Endothelial cell (in vitro differentiated cells): ENCODE measurements at places on chromosomes 3 and 15. TPM values are rescaled to one million over a fixed set of nuclear protein-coding genes. Genes with fewer than 3 reads are reported as not detected.

DNA sequence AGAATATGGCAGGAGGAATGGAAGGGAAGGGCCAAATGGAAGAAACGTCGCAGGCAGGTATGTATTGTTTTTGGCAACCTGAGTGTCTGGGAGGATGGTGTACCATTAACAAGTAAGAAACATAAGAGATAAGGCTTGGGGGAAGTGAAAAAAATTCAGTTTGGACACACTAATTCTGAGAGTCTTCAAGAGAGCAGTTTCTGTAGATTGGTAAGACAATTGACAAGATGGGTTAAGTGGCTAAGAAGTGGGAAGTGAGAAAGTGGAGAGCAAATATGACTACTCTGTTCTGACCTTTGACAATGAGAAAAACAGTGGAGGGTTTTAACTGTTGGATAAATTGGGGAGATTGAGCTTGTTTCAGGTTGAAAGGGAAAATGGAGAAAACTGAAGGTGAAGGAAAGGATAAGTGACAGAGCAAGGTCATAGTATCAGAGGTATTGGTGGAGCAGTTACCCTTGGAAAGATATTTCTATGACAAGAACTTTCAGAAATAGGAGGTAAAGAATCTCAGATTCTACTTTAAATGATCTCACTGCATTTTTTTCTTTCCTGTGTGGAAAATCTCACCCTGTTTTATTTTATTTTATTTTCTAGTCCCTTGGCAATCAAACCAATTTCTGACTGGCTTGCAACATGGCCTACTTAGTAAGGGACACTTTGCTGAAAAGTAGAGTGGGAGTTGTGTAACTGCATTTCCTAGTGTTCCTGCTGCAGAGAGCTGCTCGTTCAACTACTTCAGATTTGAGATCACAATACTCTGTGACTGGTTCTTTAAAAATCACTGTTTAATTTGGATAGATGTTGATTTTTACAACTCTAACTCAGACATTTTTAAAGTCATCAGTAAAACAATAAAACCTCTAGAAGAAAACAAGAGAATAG lies 23.1 kb upstream of the GABPB1 start:
- no peak for DNase-seq

- DNase-seq = no peak
These were observed at the start of gene CDCP1 for GRCh38 chr3:45145681-45146614. Gene CDCP1, minus strand, starts transcription at chr3:45146378. Its CDS starts 91 bp downstream, at chr3:45146287.

DNA sequence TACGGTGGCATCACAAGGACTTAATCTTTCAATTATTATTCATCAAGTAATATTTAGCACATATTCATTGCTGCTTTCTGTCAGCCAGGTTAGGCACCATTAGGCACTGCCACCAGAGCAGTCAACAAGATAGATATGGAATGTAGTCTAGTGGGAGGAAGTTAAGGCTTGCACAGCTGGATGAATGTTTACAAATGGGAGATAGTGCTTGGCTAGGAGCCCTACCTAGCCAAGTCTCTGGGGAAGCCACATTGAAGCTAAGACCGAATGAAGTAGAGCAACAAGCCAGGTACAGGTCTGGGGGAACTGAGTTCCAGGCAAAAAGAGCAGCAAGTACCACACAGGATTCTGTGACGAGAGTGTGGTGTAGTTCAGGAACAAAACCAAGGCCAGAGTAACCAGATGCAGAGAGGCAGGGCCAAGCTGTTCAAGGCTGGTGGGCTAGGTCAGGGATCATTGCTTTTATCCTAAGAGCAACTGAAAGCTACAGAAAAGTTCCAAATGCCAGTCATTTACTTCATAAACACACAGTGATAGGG lies 33.4 kb upstream of the SCAANT1 start:
- no peak for DNase-seq

DNA sequence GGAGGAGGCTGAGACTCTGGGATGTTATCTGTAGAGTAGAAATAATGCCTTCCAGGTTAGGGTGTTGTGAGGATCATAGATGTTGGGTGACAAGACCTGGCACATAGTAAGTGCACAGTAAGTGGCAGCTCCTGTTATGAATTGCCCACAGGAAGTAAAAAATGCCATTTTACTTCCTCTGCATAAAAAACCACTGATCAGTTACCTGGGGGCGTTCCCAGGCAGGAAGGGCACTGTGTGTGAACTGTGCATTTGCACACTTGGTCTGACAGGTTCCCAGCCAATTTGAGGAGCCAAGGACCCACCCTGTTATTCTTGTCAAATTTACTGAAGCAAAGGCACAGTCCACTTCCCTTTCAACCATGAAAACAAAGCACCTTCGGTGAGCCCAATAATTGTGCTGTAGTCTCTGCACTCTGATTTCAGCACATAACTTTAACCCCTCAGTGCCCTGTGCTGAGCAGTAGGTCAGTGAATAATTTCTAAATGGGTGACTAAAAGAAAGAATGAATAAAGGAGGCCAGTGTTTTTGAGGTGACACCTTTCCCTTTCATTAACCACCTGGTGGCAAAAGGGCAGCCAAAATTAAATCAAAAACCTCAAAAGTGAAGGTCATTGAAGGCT lies 85.8 kb upstream of the ARHGEF3 start:
- DNase-seq = no peak

- DNase-seq = no peak
These were observed 81.5 kb downstream of the CPN2 start for GRCh38 chr3:194269610-194270145.

GRCh38 chr3:197468866-197469382 lies 86.8 kb downstream of the BDH1 start:
- DNase-seq = no peak

DNA sequence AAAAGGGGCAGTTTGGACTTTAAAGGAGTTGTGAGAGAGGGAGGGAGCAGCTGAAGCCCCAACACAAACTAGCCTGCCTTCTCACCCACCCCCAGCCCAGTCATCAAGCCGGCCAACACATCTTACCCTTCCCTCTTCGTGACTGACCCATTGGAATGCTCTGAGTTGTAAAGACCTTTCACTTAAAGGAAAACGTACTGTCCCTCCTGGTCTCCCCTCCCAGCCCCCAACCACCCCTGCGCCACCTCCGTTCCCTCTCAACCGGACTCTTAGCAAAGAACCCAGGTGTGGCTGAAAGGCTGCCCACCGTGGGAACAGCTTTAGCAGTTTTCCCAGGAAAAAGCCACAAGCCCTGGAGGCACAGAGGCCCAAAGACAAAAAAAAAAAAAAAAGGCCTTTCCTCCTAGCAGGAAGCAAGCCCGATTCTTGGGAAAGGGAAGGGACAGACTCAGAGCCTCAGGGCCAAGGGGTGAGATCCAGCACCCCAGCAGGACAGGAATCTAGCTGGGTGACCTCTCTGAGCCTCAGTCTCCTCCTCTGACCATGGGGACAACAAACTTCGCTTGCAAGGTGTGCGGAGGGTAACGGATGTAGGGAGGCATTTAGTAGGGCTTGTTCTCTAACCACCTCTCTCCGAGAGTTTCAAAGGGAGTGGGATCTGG lies 2.4 kb downstream of the CYP11A1 start:
- DNase-seq = no peak

- no peak for DNase-seq
These were observed 258.9 kb downstream of the PDZRN3 start for GRCh38 chr3:73365756-73366397.

DNA sequence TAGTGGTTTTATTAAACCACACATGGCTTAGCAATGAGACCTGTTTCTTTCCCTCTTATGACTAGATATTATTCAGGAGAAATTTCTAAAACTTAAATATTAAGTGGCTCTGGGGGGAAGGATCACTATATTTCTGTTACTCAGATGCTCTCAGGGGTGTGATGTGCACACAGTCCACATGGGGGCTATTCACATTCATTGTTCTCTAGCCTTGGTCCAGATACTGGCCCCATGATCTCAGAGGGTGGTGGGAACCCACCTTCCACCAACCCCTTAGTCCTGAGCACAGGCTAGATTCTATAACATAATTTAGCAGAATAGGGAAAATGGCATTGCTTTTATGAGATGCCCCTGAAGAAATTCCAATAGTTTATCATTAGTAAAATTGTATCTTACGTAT lies 149.0 kb upstream of the ST8SIA2 start:
- DNase-seq = no peak

GRCh38 chr3:126448136-126448892 lies 27.4 kb downstream of the ZXDC start:
- no peak for DNase-seq

DNA sequence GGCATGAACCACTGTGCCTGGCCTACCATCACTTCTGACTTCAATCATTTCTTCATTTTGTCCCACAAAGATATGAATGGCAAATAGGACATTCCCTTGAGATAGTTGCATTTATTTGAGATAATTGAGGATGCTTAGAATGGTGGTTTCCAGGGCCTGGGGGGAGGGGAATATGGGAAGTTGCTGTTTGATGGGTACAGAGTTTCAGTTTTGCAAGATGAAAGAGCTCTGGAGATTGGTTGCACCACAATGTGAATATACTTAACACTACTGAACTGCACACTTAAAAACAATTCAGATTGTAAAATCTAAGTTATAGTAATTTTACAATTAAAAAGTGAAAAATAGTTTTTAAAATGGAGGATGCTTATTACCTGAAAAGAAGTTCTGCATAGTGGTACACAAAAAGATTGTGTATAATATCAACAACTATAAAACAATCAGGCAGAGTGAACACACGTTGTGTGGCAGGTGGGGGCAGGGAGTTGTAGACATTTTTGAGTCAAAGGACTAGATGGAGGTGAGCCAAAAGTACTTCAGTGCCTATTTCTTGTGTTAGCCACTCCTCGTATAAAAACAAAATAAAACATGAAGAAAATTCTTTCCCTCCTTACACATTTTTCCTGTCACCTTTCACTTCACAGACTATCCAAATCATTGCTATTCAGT lies 18.5 kb upstream of the RIOX2 start:
- no peak for DNase-seq

DNA sequence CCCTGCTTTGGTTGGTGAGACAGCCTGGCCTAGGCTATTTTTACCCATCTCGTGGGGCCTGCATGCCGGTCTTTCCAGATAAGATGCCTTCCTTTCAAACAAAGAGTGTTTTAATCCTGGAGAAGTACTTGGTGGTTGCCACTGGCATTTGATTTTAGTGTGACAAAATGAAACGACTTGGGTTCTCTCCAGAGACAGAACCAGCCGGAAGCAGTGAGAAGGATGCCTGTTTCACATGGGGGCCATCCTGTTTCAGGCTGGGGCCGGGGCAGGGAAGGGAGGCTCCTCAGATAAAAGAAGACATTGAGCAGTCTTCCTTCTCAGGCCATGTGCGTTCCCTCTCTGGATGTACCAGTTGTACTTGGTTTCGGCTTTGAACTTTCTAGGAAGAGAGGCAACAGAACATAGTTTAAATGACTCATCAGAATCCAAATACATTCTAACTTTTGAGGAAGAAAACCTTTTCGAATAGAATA lies 74.9 kb downstream of the TOP2B start:
- DNase-seq = no peak

DNA sequence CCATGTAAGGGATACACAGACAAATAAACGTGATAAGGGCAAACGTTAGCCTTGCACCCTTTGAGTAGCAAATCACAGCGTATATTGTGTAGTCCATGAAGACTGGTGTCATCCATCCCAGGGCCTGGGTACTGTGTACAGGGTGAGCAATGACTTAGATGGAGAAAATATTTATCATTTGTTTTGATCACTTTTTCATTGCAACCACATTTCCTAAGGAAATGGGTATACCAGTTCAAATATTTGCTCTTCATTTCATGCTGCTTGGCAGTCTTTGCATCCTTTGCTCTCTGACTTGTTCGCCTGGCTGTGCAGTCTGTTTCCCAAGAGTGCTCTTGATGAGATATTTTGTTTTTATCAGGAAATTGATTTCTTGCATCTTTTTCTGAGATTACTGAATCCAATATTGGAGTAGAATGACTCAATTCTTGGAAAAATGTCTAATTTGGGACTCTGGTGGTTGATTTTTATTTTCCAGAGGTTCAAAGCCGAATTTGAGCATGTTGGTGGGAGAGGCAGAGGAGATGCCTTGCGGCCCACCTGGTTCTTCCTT lies 424.6 kb upstream of the SEMA6D start:
- DNase-seq = no peak

DNA sequence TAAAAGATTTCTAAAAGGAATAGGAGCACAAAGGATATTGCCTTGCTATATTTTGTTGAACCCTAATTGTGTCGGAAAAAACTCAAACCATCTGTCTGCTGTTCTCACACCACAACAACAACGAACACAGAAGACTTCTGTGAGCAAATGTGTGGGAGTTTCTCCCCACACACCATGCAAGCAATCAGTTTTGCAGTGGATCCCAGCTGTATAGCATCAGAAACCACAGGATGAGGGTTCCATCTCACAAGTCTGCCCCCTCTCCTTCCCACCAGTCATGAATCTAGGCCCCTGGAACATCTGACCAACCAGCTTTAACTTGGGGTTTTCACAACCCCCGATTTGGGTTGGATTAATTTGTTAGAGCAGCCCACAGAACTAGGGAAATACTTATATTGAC lies 91.3 kb upstream of the SLC4A7 start:
- DNase-seq = no peak

DNA sequence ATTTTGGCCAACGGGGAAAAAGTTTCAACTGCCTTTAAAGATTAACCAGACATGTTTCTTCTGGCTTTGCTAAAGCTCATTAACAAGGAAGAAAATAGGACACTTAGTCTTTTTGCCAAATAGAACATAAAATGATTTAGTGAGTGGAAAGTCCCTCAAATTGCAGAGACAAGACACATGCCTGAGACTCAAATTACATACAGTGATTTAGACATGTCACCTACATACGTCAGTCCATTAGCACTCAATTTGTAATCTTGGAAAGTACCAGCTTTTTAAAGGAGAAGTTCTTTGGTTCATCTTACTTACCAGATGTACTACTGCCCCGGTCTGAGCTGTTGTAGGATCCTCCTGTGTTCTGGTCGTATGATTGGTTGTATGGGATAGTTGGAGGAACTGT lies 1134.2 kb downstream of the ROBO1 start:
- no peak for DNase-seq

DNA sequence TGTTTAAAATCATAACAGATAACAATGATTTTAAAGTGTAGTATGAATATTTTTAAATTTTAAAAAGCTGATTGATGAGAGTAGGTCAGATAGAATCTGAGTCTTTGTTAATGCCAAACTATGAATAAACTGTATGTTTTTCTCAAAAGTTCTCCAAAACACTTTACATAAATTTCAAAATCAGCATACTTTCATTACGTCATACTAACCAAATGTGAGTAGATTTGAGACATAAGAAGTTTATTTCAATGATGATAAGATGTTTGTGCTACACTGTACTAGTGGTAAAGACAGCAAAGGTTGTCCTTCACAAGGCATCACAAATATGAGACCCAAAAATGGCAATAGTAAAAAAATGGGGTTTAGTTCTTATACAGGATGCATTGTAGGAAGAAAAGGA lies 1342.9 kb downstream of the SI start:
- no peak for DNase-seq

CSTA gene
- not detected for total RNA-seq

SUSD5 gene
- total RNA-seq = 3.9 TPM

AADACL2 gene
- total RNA-seq = not detected

MYEF2 gene
- total RNA-seq = 45.9 TPM

PCOLCE2 gene
- 1.8 TPM for total RNA-seq

ZNF619 gene
- total RNA-seq = 8.0 TPM

SLC9A9 gene
- total RNA-seq = 7.9 TPM

FSIP1 gene
- total RNA-seq = 0.41 TPM

CCR3 gene
- total RNA-seq = not detected

PEX11A gene
- 4.5 TPM for total RNA-seq

STARD9 gene
- 7.2 TPM for total RNA-seq

C3orf85 gene
- total RNA-seq = not detected
